ENCODE measurements at places on chromosomes 5 and 9. TPM values are rescaled to one million over a fixed set of nuclear protein-coding genes. Genes with fewer than 3 reads are reported as not detected.

Gene SNCAIP
- total RNA-seq: not detected

Gene TMEM174
- total RNA-seq: not detected

Gene PHYHD1
- total RNA-seq: not detected

Gene LCN15
- total RNA-seq: 0.26 TPM

Gene ADAMTS12
- 6.5 TPM for total RNA-seq

Gene NTRK2
- total RNA-seq: 0.04 TPM

Gene RASGRF2
- 2.3 TPM for total RNA-seq

Gene IER5L
- total RNA-seq: 62.4 TPM
